A549 (cell line): ENCODE measurements at places on chromosomes 6 and 20. TPM values are rescaled to one million over a fixed set of nuclear protein-coding genes. Genes with fewer than 3 reads are reported as not detected.

DNA sequence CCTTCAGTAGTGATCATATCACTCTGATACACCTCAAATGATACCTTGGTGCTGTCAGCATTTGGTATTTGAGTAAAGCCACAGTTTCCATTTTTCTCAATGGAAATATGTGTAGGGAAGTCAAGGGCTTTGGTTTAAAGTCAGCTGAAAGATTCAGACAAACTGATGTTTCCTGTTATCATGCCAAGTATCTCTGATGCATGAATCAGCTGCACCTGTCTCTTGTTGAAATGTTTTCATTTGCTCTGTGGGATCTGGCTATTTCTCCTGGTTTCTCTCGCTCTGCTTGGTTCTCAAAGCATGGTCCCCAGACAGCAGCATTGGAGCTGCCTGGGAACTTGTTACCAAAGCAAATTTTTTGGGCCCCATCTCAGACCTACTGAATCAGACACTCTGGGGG lies 23.5 kb downstream of the ZFP64 start:
- DNase-seq: no peak

DNA sequence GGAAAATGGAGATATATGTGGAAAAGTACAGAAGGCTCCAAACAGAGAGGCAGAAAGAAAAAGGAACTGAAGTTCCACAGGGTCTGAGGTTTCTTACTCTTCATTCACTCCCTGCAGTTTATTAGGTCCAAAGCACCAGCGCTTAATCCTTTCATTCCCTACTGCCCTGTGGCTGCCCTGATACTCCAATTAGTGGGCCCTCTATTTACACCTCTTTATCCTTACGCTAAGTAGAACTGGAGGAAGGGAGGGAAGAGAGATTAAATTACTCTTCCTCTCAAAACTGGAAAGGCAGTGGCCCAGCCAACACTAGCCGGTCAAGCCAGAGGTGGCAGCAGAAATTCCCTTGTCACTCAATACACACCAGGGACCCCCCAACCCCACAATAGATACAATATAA lies 20.4 kb downstream of the TRERF1 start:
- no peak for DNase-seq

ZSCAN31 gene
- 3.0 to 3.6 TPM (median 3.1 TPM) in 3 replicates for polyA plus RNA-seq

DNA sequence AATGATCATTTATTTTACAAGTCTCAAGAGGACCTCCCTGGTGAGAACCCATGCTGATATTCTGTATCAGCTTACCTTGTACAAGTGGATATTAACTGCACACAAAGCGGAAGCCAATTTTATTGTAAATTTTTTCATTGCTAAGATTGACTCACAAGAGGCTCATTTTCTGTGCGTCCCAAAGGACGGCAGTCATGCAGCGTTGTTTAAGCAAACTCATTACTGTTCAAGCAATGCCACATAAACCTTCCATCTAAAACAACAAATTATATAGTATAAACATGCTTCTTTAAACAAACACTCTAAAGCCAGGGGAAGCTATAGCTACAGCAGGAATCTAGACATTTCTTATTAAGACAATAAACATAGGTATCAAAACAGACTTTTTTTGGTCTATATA lies 575.3 kb downstream of the FRK start:
- DNase-seq: no peak

- DNase-seq: peak; percentile 2
These were observed 283.9 kb downstream of the TBC1D7 start for GRCh38 chr6:13044390-13044789.

DNA sequence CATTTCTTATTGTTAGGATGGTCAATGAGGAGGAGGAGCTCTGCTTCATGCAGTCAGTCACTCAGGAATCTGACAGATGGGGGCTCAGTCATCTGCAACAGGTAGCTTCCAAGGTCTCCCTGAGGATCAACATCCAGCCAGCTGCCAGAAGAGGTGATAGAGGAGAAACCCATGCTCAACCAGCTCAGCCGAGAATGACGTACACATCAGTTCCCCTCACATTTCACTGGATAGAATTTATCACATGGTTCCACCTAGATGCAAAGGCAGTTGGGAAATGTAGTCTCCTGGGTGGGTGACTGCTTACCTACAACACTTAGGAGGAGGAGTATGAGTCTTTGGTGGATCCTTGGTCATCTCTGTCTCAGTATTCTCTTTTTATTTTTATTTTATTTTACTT lies 144.5 kb downstream of the CEBPB start:
- DNase-seq: peak; percentile 77

GRCh38 chr20:9241721-9242427 lies 173.0 kb downstream of the PLCB4 start:
- no peak for DNase-seq

FAM83D gene
- polyA plus RNA-seq: 53.4 to 59.5 TPM (median 58.3 TPM) in 3 replicates

DNA sequence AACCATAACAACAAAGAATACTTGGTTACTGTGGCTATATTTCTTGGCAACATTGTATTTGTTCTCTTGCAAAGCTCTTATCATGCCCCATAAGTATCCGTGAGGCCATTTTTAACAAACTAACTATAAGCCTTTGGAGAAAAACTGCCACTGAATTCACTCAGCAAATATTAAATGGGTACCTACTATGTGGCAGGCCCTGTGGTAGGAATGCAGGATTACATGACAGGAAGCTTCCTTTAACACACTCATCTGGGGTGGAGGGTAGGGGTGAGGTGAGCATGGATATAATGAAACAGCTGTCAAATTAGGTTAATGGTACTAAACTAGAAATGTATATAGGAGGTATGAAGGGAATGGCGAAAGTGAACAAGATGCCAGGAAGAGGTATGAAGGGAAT lies 504.8 kb downstream of the MEI4 start:
- DNase-seq: no peak

DNA sequence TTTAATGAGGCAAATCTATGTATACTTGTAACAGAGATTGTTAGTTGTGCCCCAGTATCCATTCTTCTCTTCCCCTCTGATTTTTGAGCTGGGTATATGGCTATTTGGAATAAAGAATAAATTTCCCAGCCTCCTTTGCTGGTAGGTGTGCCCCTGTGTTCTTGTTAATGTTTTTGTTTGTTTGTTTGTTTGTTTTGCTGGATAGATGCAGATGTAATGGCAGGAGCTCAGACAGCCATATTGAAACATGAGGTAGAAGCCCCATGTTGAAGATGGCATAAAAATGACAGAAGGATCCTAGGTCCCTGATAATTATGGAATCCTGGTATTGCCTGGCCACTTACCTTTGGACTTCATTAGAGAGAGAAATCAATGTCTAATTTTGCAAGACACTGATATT lies 19.9 kb upstream of the FKBP5 start:
- no peak for DNase-seq

- DNase-seq: peak; percentile 57
These were observed 46.0 kb upstream of the PTPN1 start for GRCh38 chr20:50464026-50464724.

DNA sequence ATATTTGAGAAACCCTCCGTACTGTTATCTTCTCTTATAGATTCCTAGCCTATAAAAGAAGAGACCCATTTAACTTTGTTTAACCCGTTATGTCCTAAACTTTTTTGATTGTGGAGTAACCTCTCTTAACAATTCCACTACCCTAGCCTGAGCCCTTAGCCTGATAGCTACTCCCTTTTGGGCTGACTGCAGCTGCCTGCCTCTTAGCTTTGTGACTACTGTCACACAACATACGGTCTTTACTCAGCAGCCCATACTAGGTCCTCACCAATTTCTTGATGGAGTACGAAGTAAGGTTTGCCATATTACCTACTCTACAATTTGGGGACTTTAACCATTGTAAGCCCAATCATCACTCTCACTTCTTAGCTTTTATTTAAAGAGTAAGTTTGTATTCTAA lies 72.7 kb downstream of the QRSL1 start:
- no peak for DNase-seq

ERVFRD-1 gene
- not detected in 3 replicates for polyA plus RNA-seq

DNA sequence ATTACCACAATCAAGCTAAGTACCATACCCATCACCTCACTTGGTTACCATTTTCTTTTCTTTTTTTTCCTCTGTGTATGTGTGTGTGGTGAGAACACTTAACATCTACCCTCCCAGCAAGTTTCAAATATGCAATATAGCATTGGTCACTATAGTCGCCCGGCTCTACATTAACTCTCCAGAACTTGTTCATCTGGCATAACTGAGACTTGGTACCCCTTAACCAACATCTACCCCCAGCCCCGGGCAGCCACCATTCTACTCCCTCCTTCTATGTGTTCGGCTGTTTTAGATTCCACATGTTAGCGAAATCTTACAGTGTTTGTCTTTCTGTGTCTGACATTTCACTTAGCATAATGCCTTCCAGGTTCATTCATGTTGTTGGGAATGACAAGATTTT lies 89.0 kb upstream of the TOP1 start:
- no peak for DNase-seq

LY86 gene
- polyA plus RNA-seq: not detected in 3 replicates
